ENCODE measurements at places on chromosomes 11 and 22. TPM values are rescaled to one million over a fixed set of nuclear protein-coding genes. Genes with fewer than 3 reads are reported as not detected.

Gene FOLR2
- total RNA-seq, result not detected

Gene OR5W2
- not detected for total RNA-seq

- no peak for DNase-seq
These were observed 118.0 kb downstream of the SIK3 start for GRCh38 chr11:116980136-116980793.

GRCh38 chr22:46791201-46791731 lies 28.8 kb downstream of the TBC1D22A start:
- DNase-seq, result peak; percentile 46

DNA sequence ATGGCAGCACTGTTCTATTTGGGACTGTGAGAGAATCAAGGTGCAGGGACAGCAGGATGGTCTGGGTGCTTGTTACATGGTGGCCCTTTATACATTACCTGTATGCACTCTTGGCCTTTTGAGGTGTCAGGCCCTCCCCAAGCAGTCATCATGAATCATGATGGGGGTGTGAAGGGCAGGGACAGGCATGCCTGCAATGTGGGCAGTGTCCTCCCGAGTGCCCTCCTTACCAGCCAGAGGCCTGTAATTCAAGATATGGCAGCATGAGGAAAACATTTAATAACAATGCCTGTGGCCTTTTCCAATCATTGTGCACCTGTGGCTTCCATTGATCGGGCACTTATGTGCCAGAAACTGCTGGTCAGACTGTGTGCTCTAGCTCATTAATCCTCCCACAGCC lies 25.5 kb upstream of the CYP2D6 start:
- no peak for DNase-seq

DNA sequence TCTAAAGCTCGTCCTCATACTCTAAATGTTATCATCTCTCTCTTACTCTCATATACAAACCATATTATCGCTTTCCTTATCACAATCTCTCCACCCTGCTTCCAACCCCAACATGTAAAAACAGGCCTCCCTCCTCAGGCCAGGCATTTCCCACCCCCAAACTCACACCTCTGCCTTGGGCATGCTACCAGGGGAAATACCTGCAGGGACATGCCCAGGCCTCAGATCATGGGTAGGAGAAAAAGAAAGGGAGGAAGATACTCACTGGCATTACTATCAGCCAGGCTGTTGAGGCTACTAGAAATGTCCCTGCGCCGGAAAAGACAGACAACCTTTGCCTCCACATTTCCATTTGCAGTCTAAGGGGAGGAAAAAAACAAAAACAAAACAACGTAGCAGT lies 1.8 kb downstream of the MTA2 start:
- no peak for DNase-seq

Measured in A172 (cell line).